ENCODE measurements at places on chromosomes 2 and 18.

- DNase-seq = no peak
Observed at GRCh38 chr2:210955591-210955990, 399.2 kb downstream of the CPS1 start.

DNA sequence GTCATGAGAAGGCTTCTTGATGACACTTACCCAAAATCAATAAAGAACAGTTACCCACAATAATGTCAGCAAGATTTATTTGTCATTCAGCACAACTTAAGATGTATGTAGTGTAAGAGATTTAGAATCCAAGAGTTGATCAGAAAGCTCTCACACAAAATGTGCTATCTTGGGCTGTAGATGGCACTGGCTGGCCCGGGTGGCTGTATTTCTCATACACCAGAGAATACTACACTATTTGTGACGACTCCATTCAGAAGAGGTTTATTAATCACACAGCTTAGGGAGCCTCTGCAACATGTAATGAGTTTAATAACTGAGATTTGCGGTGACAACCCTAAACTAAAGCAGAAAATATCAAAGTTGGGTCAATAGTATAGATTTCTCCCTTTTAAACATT is 530.4 kb upstream of the KLHL29 start:
- no peak for DNase-seq

DNA sequence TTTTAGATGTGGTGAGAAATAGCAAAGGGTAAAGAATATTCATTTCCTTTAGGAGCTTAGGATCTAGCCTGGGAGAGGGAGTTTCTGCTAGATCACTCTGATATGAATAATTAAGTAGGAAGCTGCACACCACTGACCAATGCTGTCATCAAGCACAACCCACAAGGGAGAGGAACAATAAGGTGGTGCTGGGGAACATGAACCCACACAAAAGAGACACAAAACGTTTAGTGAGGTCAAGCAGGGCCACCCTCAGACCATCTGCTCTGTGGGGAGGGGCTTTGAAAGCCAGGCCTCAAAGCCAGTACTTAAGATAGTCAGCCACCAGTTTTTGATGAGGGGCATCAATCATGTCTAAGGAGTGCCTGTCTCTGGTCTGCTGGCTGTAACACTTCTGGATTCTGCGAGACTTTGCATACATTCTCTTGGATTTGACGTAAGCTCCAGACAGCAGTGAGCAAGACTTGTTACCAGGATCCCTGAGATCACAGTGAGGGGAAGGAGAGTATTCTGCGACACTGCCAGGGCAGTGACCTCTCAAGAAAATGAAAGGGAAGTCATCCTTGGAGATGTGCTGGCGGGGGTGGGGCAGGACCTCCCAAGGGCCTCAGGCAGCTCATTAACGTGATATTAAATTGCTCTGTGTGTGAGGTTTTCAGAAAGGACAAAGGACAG is 127.0 kb downstream of the CCBE1 start:
- DNase-seq = no peak

GRCh38 chr18:22723773-22724172 is 209.4 kb upstream of the RBBP8 start:
- DNase-seq = no peak

DNA sequence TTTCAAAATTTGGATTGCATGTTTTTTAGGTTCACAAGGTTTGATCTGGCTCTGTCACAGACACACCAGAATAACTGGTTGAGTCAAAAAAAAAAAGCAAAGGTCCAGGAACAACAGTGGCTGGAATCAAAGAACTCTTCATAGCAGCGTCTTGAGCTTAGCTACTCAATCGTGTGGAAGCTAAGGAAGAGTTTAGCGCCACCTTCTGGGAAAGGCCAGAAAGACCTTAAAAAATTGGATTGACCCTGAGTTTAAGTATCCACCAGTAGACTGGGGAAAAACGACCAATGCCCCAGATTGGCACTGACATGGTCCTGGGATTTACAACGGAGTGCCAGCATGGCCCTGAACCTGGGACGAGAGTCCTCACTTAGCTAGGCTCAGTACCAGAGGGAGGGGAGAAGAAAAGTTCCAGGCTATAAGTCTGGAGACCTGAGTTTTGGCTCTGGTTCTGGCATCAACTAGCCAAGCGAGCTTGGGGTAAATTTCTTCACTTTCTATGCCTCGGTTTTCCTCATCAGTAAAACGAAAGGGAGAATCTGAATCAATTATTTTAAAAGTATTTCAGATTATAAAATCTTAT is 71.1 kb upstream of the TFCP2L1 start:
- DNase-seq = peak; percentile 19

DNA sequence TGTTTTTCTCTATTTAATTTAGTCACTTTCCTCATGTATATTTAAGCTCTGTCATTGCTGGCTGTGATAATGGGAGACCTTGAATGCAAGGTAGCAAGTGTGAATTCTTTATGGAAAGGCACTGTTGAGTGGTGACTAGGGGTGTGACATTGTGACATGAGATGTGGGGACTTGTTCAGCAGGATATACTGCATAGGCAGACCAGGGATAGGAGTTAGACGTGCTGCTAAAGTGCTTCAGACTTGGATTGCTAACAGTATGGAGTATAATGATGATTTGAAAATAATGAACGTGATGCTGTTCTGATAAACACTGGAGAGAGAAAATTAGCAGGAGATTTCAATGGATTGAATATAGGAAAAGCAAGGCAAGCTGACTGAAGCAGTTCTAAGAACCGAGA is 135.1 kb downstream of the NCOA1 start:
- no peak for DNase-seq

DNA sequence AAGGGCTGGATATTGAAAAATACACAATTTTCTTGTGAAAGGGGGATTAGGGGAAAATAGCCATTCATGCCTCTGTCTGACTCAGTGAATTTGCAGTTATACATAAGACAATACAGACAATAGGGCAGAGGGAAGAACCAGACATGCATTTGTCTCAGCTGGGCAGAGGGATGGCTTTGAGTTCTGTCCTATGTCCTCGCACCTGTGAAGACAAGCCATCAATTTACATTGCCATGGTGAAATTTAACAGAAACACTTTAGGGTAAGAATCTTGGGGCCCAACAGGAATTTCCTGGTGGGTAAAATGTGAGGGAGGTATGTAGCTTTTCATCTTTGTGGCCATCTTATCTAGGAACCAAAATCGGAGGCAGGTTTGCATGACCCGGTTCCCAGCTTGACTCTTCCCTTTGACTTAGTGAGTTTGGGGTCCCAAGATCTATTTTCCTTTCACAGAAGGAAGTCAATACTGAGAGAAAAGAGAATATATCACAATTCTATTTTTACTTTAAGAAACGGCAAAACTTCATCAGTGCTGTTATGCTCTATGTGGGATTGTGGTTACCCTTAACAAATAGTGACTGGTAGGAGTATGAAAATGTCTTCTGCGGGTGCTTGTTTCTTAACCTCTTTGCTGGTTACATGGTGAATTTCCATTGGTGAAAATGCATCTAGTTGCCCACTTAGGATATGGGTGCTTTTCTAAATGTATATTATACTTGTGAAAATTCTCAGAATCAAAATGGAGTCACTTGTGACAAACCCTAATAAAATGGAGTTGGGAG is 221.8 kb downstream of the SPP2 start:
- DNase-seq = no peak

DNA sequence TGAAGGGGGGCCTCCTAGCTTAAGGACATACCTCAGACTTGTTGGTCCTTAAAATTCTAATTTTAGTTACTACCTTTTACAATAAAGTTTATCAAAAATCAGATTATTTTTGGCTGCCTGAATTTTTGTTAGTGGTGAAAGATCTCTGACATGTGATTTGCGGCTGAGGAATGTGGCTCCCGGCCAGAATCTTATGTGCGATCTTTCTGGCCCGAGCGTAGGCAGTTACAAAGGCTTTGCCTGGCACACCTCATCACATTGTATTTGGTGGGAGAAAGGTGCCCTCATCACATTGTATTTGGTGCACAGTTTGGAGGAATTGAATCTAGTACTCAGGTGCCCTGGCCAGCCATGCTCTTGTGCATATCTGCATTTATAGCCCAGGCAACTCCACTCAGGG is 289.1 kb downstream of the GULP1 start:
- no peak for DNase-seq

DNA sequence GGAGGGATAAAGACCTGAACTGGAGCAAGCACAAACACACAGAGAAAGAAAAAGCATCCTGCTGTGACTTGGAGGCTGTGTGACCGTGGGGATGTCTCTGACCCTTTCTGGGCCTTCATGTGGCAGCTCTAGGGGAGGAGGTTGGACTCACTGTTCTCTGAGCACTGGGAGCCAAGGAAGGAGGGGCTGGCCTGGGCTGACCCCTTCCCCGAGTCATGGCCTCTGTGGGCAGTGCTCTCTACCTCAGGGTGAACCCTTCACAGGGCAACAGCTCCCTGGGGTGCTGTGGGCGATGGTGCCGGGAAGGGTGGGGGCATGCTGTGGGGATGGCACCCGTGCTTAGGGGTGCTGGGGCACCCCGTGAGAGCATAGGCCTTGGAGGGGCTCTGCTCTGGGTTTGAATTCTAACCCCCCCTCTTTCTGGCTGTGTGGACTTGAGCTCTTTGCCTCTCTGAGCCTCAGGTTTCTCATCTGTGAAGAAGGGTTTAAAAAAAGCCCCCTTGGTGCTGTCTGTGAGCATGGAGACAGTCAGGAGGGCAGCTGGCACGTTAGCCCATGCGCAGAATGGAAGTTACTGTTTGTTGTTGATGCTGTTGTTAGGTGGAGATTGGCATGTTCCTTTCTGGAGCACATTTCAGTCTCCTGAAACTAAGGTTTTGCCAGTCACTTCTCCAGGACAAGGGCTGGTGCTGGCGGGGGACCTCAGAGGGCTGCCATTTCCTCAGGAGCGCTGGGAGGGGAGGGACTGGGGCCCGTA is 700 bp downstream of the TOGARAM2 start:
- DNase-seq = no peak

GRCh38 chr18:27652480-27653121 is 467.5 kb upstream of the CHST9 start:
- DNase-seq = no peak

- DNase-seq = no peak
Observed at GRCh38 chr2:146950361-146950760, 894.5 kb upstream of the ACVR2A start.

- no peak for DNase-seq
Observed at GRCh38 chr2:142531377-142531776, 346.1 kb upstream of the KYNU start.

DNA sequence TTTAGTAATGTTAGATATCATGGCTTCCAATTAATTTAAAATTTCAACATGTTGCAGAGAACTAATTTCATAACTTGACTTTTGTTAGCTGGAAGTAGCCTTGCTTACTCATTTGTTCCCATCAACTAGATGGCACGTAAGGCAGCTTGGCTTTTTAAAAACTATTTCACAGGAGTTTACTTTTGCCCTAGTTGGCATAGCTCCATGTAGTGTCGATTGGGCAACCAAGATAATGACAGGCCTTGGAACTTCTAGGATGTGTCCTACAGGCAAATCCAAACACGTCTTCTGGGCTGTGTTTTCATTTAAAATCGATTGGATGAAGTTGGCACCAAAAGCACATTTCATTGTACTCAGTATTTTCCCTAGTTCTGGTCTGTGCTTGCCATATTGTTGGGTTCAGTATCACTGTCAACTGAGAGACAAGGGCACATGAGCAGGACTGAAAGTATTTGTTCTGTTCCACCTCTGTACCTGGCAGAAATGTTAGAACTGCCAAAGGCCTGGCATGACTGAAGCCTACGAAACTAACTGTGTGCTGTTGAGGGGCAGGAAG is 29.4 kb downstream of the HADHB start:
- DNase-seq = no peak

DNA sequence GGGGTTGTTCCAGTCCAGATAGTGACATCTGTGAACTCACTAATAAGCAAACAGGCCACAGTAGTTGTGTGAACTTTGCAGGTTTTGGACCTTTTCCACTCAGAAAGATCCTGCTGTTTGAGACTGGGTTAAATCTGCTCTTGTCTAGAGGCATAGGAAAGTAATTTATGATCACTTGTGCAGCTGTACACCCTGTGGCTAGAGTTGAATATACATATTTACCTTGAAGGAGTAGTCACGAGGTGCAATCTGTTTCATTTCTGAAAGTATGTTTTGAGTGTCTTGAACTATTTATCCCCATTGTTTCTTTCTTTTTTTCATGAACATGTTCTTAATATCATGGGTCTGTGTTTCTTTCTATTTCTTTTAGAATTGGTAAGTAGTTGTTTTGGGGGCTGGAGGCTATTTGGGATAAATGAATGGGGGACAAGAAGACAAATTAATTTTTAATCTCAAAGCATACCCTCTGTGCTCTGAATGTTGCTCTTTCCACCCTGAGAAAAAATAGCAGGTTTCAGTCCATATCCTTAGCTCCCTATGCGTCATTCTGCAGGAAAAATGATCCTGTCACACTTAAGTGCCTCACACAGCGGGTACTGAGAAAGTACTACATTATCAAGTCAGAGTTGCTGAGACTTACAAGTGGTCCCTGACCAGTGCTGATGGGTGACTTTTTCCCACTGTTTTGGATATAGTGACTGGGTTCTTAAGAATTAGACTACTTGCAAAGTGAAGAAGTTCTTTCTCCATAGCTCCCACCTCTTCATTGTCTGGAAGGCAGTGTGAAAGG is 28.2 kb downstream of the DCC start:
- no peak for DNase-seq

DNA sequence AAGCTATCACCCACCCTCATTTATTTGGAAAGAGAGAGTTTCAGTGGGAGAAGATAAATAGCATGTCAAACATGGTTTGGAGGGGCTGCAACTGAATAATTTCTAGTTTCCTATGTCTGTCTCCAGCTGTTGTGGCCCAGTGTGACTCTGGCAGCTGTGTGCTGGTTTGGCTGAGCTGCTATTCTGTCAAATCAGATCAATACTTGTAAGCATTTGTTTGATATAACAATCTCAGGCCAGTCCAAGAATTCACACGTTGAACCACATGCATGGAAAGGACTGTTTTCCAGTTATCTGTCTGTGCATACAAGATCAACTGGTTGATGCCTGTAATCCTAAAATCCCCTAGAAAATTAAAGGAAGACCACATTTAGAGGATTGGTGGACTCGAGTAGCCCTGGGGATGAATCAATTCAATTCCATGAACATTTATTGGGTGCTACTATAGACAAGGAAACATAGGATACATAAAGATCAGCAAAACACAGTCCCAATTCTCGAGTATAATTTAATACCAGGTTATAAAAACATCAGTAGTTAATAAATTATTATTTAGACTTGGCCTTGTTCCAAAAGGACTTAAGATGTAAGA is 209.0 kb upstream of the PARD3B start:
- no peak for DNase-seq

- no peak for DNase-seq
Observed at GRCh38 chr2:55916473-55917049, 7.0 kb downstream of the EFEMP1 start.

- DNase-seq = no peak
Observed at GRCh38 chr2:235050980-235051351, 99.1 kb downstream of the SH3BP4 start.

GRCh38 chr2:45978302-45978859 is 318.8 kb upstream of the EPAS1 start:
- DNase-seq = no peak

- no peak for DNase-seq
Observed at GRCh38 chr18:58100154-58100553, 56.1 kb downstream of the NEDD4L start.

- no peak for DNase-seq
Observed at GRCh38 chr2:129113776-129114175, 795.1 kb upstream of the HS6ST1 start.

- no peak for DNase-seq
Observed at GRCh38 chr2:23422089-23423061, 37.4 kb downstream of the KLHL29 start.
